Calu3 (cell line): ENCODE measurements at places on chromosomes 4 and X. TPM values are rescaled to one million over a fixed set of nuclear protein-coding genes. Genes with fewer than 3 reads are reported as not detected.

The PKD2 gene
- total RNA-seq = 30.4 and 31.6 TPM in 2 replicates

DNA sequence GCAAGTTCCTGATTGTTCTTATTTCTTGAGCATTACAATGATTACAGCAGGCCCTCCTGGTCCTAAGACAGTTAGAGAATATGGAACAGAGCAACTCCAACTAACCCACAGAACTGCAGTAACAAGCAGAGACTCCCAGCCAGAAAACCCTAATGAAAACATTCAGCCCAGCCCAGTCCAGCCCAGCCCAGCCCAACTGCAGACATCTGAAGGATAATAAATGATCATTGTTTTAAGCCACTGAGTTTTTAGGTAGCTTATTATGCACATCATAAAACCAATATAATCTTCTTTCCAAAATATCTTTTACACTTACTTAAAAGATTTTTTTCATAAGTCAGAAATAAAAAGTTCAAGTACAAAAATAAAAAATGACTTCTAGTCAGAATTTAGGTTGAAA, 51.3 kb downstream of the SPOCK3 start:
- no peak for DNase-seq

DNA sequence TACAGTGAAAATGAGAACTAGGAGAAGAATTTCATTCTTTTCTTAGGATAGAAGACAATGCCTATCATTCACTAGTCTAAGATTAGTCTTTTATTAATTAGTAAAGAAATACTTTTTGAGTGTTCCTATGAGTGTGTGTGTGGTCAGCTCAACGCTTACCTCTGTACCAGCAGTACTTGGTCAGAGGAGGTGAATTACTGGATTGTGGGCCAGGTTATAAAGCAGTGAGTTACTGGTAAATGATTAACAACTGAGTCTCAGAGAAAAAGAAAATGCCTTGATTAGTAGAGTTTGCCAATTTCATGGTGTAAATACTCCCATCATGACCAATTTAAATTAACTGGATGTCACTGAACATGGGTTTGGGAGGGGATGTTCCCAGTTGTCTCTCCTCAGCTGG, 444.6 kb downstream of the STIM2 start:
- DNase-seq = no peak

GRCh38 chr4:177681902-177682301, 239.7 kb upstream of the AGA start:
- DNase-seq = no peak

The DUSP9 gene
- 0.19 and 0.27 TPM in 2 replicates for total RNA-seq

DNA sequence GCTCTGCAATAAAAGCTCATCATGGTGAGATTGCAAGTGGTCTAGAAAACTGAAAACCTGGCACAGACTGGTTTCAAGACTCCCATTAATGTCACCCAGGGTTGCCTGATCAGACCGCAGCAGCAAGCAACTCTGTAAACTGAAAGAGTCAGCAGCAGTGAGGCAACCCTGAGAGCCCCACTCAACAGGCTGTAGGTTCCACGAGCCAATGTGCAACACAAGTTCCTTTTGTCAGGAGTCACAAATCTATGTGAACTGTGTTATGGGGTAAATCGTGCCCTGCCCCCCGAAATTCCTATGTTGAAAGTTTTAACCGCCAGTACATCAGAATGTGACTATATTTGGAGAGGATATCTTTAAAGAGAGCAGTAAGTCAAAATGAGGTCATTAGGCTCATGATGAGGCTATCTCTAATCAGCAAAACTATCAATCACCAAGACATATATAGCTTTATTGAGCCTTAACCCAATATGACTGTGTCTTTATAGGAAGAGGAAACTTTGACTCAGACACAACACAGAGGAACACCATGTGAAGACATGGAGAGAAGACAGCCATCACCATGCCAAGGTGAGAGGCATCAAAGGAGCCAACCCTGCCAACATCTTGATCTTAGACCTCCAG, 94.0 kb downstream of the FBXO8 start:
- no peak for DNase-seq

The FAM47A gene
- total RNA-seq = not detected in 2 replicates

- no peak for DNase-seq
Measured at GRCh38 chrX:110683925-110684324, 111.7 kb downstream of the CHRDL1 start.

GRCh38 chrX:69503782-69504625, at the start of gene NALF2:
Gene NALF2, plus strand, starts transcription at chrX:69504326. Its CDS starts 957 bp downstream, at chrX:69505283.
- peak; percentile 71 for DNase-seq

The PAGE2B gene
- not detected in 2 replicates for total RNA-seq

DNA sequence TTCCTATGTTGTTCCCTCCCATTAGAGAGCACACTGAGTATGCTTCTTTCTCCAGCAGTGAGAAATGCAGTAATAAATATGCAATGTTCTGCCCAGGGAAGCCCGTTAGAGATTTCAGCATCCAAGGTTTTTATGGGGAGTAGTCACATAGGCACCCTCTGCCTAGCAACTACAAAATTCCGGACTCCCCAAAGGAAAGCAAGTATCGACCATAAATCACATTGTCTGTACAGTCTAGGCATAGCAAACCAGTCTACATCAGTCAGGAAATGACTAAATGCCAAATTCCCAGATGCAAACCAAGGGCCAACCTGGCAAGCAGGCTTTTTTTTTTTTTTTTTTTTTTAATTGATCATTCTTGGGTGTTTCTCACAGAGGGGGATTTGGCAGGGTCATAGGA, 34.8 kb downstream of the GPR101 start:
- no peak for DNase-seq

DNA sequence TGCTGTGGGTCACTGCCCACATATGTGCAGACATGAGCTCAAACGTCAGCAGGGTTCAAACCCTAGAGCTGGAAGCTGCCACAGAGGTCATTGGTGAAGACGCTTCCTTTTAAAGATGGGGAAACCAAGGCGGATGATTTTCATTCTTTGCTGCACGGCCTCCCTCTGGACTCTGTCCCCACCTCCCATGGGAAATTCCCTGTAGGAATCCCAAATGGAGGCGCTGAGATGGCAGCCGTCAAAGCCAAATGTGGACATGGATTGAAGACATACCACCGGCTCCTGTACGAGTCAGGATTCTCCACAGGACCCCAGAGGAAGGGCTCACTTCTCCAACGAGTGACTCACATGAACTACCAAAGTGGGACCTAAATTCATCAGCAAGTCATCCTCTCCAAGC, 286.4 kb downstream of the CRLF2 start:
- DNase-seq = no peak

The PIR gene
- 32.1 and 40.9 TPM in 2 replicates for total RNA-seq

- peak; percentile 41 for DNase-seq
Measured at GRCh38 chrX:12973561-12974304, 1.2 kb upstream of the TMSB4X start.

The ZMAT1 gene
- 4.0 and 4.4 TPM in 2 replicates for total RNA-seq

The ZNF157 gene
- total RNA-seq = not detected in 2 replicates

The GLOD5 gene
- not detected in 2 replicates for total RNA-seq

DNA sequence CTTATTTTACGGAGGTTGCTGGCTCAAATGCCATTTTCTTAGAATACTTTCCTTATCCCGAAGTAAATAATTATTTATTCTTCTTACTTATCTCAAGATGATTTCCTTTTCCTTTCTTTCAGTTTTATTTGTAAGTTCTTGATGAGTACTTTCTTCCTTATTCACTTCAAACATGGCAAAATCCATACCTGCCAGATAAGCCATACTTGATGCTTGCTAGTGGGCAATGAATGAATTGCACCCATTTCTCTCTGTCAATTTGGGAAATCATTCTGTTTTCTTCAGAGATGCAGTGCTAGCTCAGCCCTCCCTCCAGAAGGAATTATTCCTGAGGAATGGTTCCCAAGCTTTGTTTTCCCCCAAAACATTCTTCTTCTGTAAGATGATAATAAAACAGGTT, 598.3 kb downstream of the SPRY1 start:
- no peak for DNase-seq

- DNase-seq = no peak
Measured at GRCh38 chrX:76127341-76127740, 45.5 kb upstream of the PBDC1 start.

DNA sequence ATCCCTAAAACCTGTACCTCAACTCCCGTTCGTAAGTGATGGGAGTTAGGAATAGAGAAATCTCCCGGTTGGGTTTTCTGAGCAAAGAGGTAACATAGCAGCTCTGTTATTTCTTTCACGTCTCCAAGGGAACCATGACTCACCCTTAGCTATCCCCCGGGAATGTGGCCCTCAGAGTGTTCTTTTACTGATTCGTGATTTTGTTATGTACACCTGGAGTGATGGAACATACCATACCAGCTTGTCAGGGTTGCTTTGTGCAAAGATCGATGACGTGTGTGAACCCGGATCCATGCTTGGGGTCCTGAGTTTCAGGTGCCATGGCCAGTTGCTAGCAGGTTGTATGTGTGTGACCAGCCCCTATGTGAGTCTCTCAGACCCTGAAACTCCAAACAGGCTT, 52.6 kb downstream of the HPRT1 start:
- peak; percentile 60 for DNase-seq

- no peak for DNase-seq
Measured at GRCh38 chrX:150533863-150534262, 34.6 kb upstream of the MTM1 start.

- DNase-seq = no peak
Measured at GRCh38 chrX:8242431-8243020, 71.5 kb upstream of the VCX2 start.

- no peak for DNase-seq
Measured at GRCh38 chr4:108963910-108964309, 201.1 kb upstream of the ETNPPL start.

DNA sequence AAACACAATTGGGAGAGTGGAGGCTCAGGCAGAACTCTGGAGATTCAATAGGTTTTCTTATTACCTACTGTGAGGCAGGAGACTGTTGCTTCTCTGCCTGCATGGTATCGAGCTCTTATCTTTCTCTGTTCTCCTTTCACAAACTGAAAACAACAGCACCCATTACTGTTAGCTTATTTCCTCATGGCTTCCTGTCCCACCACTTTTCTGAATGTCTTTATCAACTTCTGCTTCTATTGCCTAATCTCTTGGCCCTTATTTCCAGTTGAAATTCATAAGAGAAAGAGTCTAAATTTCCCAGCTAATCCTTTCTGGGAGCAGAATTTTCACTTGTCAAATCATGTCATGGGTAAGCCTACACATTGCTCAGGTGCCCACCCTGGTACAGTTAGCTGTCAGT, 46.8 kb upstream of the NDST3 start:
- DNase-seq = no peak

- DNase-seq = no peak
Measured at GRCh38 chr4:70801265-70801809, 38.4 kb downstream of the GRSF1 start.

GRCh38 chr4:108292229-108292628, 123.5 kb upstream of the LEF1 start:
- DNase-seq = no peak

The ADAMTS3 gene
- 0.07 and 0.20 TPM in 2 replicates for total RNA-seq

The MSX1 gene
- 1.6 and 2.0 TPM in 2 replicates for total RNA-seq

DNA sequence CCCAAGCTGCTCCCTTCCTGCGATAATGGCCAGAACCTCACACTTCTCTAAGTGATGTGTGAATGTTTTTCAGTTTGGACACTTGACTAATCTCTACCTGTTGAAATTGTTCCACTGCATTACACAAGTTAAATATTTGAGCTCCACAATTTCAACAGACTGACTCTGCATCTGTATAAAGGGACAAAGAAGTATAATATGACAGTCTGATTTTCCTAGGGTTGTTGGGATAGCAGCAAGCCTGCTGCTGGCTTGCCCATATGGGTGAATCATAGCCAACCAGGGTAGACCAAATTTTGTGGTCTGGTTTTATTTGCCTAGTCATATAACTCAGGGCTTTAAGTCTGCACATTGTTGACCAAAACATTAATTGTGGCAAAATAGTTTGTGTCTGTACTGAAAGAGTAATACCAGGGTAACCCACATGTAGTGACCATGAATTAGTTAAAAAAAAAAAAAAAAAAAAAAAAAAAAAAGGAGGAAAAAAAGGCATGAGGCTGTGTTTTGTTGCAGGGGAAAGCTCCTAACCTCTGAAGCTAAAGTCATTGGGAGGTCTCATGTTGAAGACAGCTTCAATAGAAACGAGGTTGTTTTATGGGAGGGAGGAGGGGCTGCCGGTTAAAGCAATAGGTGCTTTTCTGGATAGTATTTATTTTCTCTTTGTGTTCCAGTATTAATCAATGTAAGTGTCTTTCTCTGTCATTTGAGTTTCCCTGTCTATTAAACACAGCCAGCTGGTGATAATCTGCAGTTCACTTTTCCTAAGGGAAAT, 534.2 kb downstream of the RAB28 start:
- no peak for DNase-seq

- no peak for DNase-seq
Measured at GRCh38 chrX:152913346-152913745, 15.5 kb downstream of the ZNF185 start.

DNA sequence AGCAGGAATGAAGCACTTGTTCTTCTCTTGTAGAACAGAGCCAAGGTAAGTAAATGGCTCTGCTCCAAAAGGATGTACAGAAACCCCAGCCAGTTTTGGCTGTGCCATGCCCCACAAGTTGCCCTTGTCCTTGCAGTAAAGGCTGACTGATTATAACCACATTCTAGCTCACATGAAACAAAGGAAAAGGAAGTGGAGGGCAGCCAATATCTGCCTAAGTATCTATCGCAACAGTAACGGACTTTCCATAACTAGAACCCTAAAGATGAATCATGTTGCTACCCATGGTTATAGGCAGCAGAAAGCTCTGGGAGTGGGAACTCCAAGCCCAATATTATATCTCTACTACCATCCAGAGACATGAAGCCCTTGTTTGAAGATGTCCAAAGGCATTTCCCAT, 95.7 kb downstream of the COMMD8 start:
- DNase-seq = no peak

GRCh38 chrX:38473701-38474100, 87.6 kb upstream of the TSPAN7 start:
- DNase-seq = no peak

DNA sequence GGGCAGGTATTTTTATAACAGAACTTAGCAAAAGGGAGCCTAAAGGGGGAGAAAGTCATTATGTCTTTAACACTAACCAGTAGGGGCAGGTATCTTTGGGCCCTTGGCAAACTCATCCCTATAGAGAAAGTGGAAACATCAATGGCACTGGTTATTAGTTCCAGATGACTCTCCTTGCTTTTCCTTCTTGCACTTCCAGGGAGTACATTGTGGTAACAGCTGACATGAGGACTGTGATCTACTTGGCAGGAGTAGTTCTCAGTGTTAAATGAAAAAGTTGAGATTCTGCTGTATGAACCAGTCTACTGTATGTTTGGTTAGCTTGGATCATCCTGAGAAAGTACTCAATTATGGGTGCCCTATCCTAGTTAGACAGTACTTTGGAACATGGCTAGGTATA, 93.6 kb downstream of the ATXN3L start:
- DNase-seq = no peak

- no peak for DNase-seq
Measured at GRCh38 chrX:20545538-20545937, 278.8 kb upstream of the RPS6KA3 start.

- no peak for DNase-seq
Measured at GRCh38 chrX:7233580-7234406, 85.8 kb upstream of the PUDP start.

The UGT2B15 gene
- total RNA-seq = 0.50 and 0.98 TPM in 2 replicates

- DNase-seq = no peak
Measured at GRCh38 chr4:2881431-2881830, 37.8 kb downstream of the ADD1 start.

DNA sequence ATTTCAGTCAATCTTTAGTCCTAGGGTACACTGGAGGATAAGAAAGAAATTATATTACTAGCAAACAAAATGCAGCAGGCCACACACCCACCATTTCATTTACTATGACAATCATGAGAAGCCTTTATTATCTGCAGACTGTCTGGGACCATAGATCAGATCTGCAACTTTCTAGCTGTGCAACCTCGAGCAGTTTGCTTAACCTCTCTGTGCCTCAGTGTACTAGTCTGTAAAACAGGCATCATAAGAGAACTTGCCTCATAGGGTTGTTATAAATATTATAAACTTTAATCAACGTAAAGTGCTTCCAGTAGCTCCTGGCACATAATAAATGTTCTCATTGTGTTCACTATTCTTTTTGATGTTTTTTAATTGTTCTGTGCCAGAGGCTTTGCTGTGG, 128.2 kb upstream of the C1QTNF7 start:
- DNase-seq = no peak
